ENCODE measurements at places on chromosomes 5 and 9. TPM values are rescaled to one million over a fixed set of nuclear protein-coding genes. Genes with fewer than 3 reads are reported as not detected.

Gene TAL2
- not detected for total RNA-seq

GRCh38 chr9:126000731-126001580 lies 253.8 kb downstream of the PBX3 start:
- no peaks in the 10 kb centered on the region for H3K27me3 ChIP-seq
- peak; percentile 48 for DNase-seq
- no peaks in the 10 kb centered on the region for H3K36me3 ChIP-seq
- no peak overlapping the region for H3K27ac ChIP-seq

Gene EGFLAM
- 2.5 TPM for total RNA-seq

DNA sequence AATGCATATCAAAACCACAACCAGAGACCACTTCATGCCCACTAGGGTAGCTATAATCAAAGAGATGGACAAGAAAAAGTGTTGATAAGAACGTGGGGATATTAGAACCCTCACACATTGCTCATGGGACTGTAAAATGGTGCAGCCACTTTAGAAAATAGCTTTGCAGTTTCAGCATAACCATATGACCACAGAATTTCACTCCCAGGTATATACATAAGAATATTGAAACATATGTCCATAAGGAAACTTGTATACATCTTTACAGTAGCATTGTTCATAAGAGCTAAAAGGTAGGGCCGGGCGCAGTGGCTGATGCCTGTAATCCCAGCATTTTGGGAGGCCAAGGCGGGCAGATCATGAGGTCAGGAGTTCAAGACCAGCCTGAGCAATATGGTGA lies 56.4 kb downstream of the S1PR3 start:
- no peak overlapping the region for H3K27ac ChIP-seq
- peaks cover 8% of the 10 kb centered on the region for H3K4me1 ChIP-seq
- no peak overlapping the region for H3K4me3 ChIP-seq
- H3K36me3 ChIP-seq: no peaks in the 10 kb centered on the region
- H3K27me3 ChIP-seq: no peaks in the 10 kb centered on the region

DNA sequence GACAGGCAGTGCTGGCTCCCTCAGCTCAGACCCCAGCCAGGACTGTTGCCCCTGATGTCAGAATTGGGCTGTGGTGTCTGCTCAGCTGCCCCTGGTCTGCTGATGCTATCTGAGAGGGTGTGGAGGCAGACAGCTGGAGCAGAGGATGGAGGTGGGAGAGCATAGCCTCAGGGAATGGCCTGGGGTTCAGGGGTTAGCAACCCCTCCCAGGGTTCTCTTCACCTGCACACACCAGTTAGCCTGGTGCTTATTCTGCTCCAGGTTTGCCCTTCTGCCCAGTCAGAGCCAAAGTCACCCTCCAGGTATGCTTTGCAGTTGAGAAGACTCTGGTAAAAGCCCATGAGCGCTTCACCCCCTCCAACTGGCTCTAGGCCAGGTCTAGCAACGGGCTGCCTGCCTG lies 109.8 kb downstream of the SAXO1 start:
- peaks cover 32% of the 10 kb centered on the region for H3K4me1 ChIP-seq
- no peak overlapping the region for H3K4me3 ChIP-seq
- DNase-seq: no peak
- no peaks in the 10 kb centered on the region for H3K36me3 ChIP-seq

- H3K36me3 ChIP-seq: no peaks in the 10 kb centered on the region
- H3K27me3 ChIP-seq: no peaks in the 10 kb centered on the region
- H3K4me1 ChIP-seq: no peaks in the 10 kb centered on the region
- H3K4me3 ChIP-seq: no peak overlapping the region
- DNase-seq: no peak
Measured at GRCh38 chr5:142382186-142382585, 57.4 kb upstream of the SPRY4 start.

DNA sequence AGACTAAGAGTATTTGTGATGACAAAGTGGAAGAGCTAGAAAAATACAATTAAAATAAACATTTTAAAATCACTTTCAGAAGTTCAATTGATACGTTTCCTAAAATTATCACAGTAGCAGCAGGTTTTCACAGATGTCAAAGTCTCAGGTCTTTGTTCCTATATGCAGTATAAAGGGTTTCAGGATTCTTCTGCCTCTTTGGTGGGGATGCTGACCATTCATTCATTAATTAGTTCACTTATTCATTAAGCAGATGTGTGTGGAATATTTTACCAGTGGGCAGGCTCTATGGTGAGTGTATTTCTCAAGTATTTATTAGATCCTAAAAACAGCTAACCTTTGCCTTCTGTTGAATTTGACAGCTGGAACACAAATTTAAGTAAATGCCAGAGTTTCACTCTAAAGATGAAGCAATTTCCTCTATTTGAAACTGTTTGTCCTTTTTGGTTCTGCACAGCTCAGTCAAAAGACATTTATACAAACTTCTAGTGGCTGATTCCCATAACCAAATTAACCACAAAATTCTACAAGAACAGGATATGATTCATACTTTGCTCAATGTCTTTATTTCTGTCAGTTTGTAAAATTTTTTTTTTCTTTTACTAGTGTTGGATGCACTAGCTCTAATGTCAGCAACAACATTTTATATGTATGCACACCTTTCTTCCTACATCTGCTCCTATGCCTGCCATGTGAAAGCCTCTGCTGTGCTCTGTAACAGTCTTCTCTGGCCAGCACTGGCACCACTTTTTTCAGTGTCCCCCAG lies 75.9 kb upstream of the PRR16 start:
- no peaks in the 10 kb centered on the region for H3K4me1 ChIP-seq
- no peaks in the 10 kb centered on the region for H3K27me3 ChIP-seq
- peak overlapping the region; percentile 42 for H3K27ac ChIP-seq
- no peak for DNase-seq
- H3K4me3 ChIP-seq: no peak overlapping the region
- no peaks in the 10 kb centered on the region for H3K36me3 ChIP-seq

DNA sequence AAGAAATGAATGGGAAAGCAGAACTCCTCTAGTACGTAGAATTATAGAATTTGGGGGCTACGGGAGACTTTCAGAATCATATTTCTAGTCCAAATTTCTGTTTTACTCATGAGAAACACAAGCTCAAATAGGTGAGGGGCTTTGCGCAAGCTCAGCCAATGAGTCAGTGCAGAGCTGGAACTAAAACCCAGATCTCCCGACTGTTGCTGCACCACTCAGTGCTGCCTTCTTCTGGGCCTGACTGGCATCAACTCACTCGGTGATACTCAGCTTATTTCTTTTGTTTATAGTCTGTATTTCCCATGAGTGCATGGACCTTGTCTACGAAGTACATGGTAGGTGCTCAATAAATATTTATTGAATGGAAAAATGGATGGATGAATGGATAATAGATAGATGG lies 280.2 kb downstream of the CDK5RAP2 start:
- DNase-seq: no peak
- no peaks in the 10 kb centered on the region for H3K4me1 ChIP-seq
- H3K27me3 ChIP-seq: no peaks in the 10 kb centered on the region
- H3K36me3 ChIP-seq: no peaks in the 10 kb centered on the region

GRCh38 chr5:34475249-34475966 lies 180.7 kb upstream of the RAI14 start:
- H3K27me3 ChIP-seq: no peaks in the 10 kb centered on the region
- no peak for DNase-seq
- no peak overlapping the region for H3K27ac ChIP-seq
- H3K36me3 ChIP-seq: no peaks in the 10 kb centered on the region
- no peak overlapping the region for H3K4me3 ChIP-seq
